ENCODE measurements at places on chromosomes 2 and 18. TPM values are rescaled to one million over a fixed set of nuclear protein-coding genes. Genes with fewer than 3 reads are reported as not detected.

CD302 gene
- 19.1 TPM for total RNA-seq

SKOR2 gene
- total RNA-seq: not detected

LRRTM4 gene
- total RNA-seq: not detected

MOGAT1 gene
- total RNA-seq: not detected

GRCh38 chr2:113157897-113158753, 15.6 kb upstream of the PSD4 start:
- no peak for DNase-seq
- no peaks in the 10 kb centered on the region for H3K36me3 ChIP-seq
- H3K4me3 ChIP-seq: no peak overlapping the region
- no peaks in the 10 kb centered on the region for H3K4me1 ChIP-seq
- peak overlapping the region; percentile 82 for H3K27ac ChIP-seq
- no peaks in the 10 kb centered on the region for H3K27me3 ChIP-seq

DNA sequence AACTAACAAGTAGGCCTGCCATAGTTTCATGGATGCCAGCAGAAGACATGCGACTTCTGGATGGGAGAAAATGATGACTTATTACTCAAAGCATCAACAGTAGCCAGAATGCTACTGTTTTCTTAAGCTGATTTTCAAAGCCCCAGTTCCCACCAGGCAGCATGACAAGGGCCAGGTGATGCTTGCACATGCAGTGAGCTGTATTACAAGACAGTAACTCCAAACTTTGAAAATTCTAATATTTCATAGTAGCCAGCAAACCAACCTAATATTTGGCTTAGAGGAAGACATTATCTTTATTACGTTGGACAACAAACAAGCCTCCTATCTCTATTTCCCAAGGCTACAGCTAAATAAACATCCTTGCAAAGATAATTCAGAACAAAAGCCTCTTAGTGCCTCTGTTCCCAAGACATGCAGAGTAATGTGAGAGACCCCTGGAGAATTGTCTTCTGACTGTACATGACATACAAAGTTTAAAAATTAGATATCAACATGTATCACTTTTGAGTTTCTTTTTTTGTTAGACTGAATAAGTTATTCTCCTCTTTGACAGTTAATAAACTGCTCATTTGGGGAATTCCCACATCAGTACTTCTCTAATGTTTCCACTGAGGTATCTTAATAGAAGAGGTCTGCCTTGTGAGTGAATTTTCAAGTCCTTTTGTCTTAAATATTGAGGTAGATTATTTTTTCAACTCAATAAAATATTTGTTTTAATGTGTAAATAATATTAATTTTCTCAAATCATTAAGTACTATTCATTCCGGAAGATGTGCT, 367.6 kb upstream of the CWC22 start:
- DNase-seq: no peak
- no peak overlapping the region for H3K4me3 ChIP-seq
- H3K27ac ChIP-seq: no peak overlapping the region
- H3K4me1 ChIP-seq: no peaks in the 10 kb centered on the region
- no peaks in the 10 kb centered on the region for H3K36me3 ChIP-seq
- H3K27me3 ChIP-seq: no peaks in the 10 kb centered on the region

DNA sequence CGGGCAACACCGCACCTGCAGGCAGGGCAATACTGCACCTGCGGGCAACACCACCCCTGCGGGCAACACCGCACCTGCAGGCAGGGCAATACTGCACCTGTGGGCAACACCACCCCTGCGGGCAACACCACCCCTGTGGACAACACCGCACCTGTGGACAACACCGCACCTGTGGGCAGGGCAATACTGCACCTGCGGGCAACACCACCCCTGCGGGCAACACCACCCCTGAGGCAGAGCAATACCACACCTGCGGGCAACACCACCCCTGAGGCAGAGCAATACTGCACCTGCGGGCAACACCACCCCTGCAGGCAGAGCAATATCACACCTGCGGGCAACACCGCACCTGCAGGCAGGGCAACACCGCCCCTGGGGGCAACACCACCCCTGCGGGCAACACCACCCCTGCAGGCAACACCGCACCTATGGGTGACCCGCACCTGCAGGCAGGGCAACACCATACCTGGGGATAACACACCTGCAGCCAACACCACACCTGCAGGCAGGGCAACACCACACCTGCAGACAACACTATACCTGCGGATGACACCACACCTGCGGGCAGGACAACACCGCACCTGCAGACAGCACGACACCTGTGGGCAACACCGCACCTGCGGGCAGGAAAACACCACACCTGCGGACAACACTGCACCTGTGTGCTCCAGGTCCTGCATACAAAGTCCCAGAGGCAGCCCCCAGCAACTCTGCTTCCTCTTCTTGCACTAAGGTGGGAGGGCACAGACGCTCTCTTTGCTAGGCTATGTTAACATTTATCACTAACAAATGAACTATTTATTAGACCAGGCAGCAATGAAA, 57.7 kb downstream of the EIPR1 start:
- no peaks in the 10 kb centered on the region for H3K27me3 ChIP-seq
- no peaks in the 10 kb centered on the region for H3K36me3 ChIP-seq
- no peak overlapping the region for H3K4me3 ChIP-seq
- H3K27ac ChIP-seq: no peak overlapping the region

- no peaks in the 10 kb centered on the region for H3K4me1 ChIP-seq
- no peak overlapping the region for H3K4me3 ChIP-seq
- no peak for DNase-seq
- H3K36me3 ChIP-seq: no peaks in the 10 kb centered on the region
Observed at GRCh38 chr2:237044281-237044680, 41.4 kb upstream of the COPS8 start.

- no peak overlapping the region for H3K27ac ChIP-seq
- no peaks in the 10 kb centered on the region for H3K4me1 ChIP-seq
- no peak overlapping the region for H3K4me3 ChIP-seq
- no peaks in the 10 kb centered on the region for H3K27me3 ChIP-seq
- no peak for DNase-seq
- H3K36me3 ChIP-seq: no peaks in the 10 kb centered on the region
Observed at GRCh38 chr2:194015751-194016150, 1641.3 kb upstream of the SLC39A10 start.

GRCh38 chr2:24214880-24215279, 40.0 kb downstream of the FAM228A start:
- no peaks in the 10 kb centered on the region for H3K27me3 ChIP-seq
- no peak overlapping the region for H3K27ac ChIP-seq
- H3K4me1 ChIP-seq: no peaks in the 10 kb centered on the region
- peaks cover 28% of the 10 kb centered on the region for H3K36me3 ChIP-seq

DNA sequence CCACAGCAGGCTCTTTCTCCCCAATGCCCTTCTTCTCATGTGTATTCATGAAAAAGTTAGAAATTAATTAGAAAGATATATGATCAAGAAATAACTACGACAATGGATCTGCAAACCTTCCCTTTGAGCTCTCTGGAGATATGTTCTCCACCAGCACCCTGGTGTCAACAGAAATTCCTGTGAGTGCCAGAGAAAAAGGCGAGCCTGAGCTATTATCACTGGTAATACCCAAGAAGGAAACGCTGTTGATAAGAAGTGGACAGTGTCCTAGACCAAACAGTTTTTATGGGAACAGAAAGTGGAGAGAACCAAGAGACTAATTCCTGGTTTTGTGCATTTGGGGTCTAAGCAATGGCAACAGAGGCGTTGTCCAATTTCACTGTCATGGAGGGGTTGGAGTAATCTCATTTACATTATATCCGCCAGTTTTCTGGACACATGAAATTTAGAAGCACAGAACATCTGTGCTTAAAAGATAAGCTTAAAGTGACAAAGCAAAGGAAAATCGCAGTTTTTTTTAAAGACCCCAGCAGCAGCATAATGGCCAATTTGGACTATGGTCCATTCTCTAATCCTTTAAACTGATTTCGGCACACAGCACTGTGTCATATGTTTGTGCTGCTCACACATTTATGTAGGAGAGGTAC, 47.2 kb upstream of the CDC42EP3 start:
- H3K27me3 ChIP-seq: no peaks in the 10 kb centered on the region
- no peak overlapping the region for H3K4me3 ChIP-seq
- H3K36me3 ChIP-seq: no peaks in the 10 kb centered on the region
- H3K4me1 ChIP-seq: no peaks in the 10 kb centered on the region
- no peak overlapping the region for H3K27ac ChIP-seq
- no peak for DNase-seq

- H3K27me3 ChIP-seq: no peaks in the 10 kb centered on the region
- H3K4me1 ChIP-seq: peaks cover 10% of the 10 kb centered on the region
- no peak for DNase-seq
- no peak overlapping the region for H3K27ac ChIP-seq
- H3K4me3 ChIP-seq: no peak overlapping the region
Observed at GRCh38 chr2:113962692-113963480, 73.0 kb downstream of the ACTR3 start.

GRCh38 chr2:238107525-238108422, 7.6 kb downstream of the ESPNL start:
- peaks cover 5% of the 10 kb centered on the region for H3K4me1 ChIP-seq

GRCh38 chr2:228848638-228849037, 422.4 kb downstream of the PID1 start:
- no peak overlapping the region for H3K27ac ChIP-seq
- no peak for DNase-seq
- no peaks in the 10 kb centered on the region for H3K27me3 ChIP-seq
- H3K4me3 ChIP-seq: no peak overlapping the region
- no peaks in the 10 kb centered on the region for H3K36me3 ChIP-seq

DNA sequence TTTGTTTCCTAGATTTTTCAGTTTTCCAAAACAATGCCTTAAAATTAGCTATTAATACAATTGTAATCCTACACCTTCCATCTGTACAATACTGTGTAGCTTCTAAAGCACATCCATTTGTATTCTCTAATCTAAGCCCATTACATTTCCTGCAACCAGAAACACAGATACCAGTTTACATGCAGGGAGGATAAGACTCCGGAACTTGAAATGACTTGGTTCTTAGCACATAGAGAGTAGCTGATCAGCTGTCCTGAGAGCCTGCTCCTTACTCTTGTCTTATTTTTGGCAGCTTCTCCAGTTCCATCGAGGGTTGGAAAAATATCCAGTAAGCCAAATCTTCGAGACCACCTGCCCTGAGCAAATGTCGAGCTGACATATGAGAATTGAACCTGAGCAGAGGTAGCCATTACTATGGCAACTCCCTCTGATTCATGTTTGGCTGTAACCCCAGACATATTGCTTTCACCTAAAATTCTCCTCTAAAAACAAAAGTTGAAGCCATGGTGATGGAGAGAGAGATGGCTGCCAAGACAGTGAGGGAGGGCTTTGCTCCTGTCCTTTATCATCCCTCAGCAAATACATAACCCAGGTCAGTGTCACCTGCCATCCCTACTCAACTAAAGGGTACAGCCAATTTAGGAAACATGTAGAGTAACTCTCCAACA, 542.8 kb downstream of the IRS1 start:
- no peak for DNase-seq
- H3K27ac ChIP-seq: no peak overlapping the region
- no peaks in the 10 kb centered on the region for H3K27me3 ChIP-seq
- H3K36me3 ChIP-seq: no peaks in the 10 kb centered on the region

DNA sequence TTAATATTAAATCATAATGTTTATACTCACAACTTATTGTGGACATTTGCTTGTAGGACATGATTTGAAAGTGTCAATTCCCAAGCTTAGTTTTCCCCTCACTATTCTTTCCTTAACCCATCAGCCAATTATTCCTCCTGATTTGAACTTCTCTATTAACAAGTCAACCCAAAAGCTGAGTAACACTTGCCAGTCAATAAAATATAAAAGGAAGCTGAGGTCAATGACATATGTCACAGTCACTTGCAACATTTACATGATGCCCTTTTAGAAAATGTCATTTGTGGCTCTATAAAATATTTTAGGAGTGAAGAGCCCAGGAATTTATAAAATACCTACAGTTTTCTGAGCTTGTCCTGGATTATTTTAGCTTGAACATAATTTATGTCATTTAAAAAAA, 7.2 kb downstream of the CCDC68 start:
- no peaks in the 10 kb centered on the region for H3K4me1 ChIP-seq
- DNase-seq: no peak
- H3K36me3 ChIP-seq: no peaks in the 10 kb centered on the region

DNA sequence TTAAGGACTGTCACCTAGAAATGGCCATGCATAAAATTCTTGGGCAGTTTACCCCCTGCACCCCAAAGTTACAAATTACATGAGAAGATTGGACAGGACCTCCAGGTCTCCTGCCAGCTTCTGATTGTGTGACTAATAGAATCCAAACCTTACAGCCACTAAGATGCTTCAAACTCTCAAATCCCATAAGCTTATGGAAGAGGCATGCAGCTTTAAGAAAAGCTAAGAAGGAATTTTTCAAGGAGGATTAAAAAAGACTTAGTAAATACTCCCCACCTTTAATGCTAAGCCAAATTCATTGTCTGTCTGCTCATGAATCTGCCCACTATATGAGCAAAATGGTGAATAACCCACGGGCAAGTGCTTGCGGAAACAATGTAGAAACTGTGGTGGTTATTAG, 86.3 kb downstream of the MAIP1 start:
- H3K27ac ChIP-seq: no peak overlapping the region
- no peak for DNase-seq
- no peaks in the 10 kb centered on the region for H3K27me3 ChIP-seq
- no peaks in the 10 kb centered on the region for H3K36me3 ChIP-seq
- H3K4me3 ChIP-seq: no peak overlapping the region

Measured in transverse colon (tissue), 4 donors.